NCI-H2029 treated with DMSO at 0.1 percent for 48 hours (cell line): ENCODE measurements at places on chromosomes 7 and 10.

- DNase-seq, result no peak
Observed at GRCh38 chr7:34108165-34108564, 202.8 kb downstream of the BMPER start.

GRCh38 chr10:116185199-116185867 is 87.7 kb downstream of the GFRA1 start:
- DNase-seq, result no peak

GRCh38 chr10:2985729-2986232 is 81.6 kb upstream of the PFKP start:
- DNase-seq, result peak; percentile 77

GRCh38 chr10:48465860-48466521 is 138.9 kb downstream of the ARHGAP22 start:
- DNase-seq, result no peak

GRCh38 chr10:52483587-52483986 is 169.5 kb downstream of the DKK1 start:
- no peak for DNase-seq

- DNase-seq, result no peak
Observed at GRCh38 chr7:115178835-115179234, 256.9 kb downstream of the MDFIC start.

- DNase-seq, result no peak
Observed at GRCh38 chr10:88212069-88212468, 348.6 kb downstream of the PTEN start.

- DNase-seq, result no peak
Observed at GRCh38 chr7:125173571-125173970, 243.9 kb upstream of the POT1 start.

GRCh38 chr7:52431082-52431815 is 604.2 kb upstream of the POM121L12 start:
- no peak for DNase-seq

DNA sequence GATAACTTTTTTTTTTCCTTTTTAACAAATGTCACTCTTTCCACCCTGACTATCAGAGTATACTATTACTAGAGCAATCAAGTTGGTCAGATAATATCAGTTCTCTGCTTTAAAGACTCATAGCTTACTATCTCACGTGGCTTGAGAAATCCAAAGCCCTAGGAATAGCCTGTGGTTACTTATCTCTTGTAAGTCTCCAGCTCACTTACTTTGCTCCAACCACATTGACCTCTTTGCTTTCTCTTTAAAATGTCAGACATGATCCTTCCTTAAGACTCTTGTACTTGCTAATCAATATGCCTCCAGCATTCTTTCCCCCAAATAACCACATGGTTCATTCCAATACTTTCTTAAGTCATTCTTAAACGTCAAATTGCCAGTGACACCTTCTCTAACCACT is 1292.2 kb downstream of the REEP3 start:
- DNase-seq, result no peak

GRCh38 chr7:71768450-71768849 is 636.5 kb downstream of the GALNT17 start:
- DNase-seq, result no peak

DNA sequence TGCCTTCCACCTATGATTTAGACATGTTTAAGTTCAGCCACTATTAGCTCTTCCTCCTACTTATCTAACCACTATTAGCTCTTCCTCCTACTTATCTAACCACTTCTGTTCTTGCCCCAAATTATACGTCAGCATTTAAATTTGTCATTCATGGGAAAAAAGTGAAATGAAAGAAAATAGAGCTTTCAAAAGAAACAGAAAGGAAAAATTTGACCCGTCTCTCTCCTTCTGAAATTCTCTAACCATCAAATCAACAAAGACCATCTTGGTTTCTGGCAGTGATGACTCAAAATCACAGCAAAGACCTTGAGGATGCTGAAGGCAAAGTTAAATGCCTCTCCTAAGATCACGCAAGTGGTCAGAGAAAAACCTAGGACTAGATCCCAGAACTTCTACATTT is 2.6 kb downstream of the LIPA start:
- no peak for DNase-seq

- no peak for DNase-seq
Observed at GRCh38 chr10:127998501-127999144, 91.7 kb downstream of the PTPRE start.

- peak; percentile 25 for DNase-seq
Observed at GRCh38 chr7:150931199-150931869, 46.8 kb downstream of the KCNH2 start.

- DNase-seq, result no peak
Observed at GRCh38 chr10:75097666-75098285, 13.7 kb upstream of the SAMD8 start.

DNA sequence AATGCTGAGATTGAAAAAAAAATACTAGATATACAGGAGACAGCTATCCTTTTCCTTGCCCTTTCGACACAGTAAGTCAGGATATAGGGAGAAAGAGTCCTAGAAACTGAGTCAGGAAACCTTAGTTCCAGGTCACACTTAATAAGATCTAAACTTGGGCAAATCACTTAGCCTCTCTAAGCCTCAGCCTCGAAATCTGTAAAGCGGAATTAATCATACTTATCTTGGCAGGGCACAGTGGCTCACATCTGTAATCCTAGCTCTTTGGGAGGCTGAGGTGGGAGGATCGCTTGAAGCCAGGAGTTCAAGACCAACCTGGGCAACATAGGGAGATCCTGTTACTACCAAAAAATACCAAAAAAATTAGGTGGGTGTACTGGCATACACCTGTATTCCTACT is 4.6 kb downstream of the GARIN1A start:
- no peak for DNase-seq

DNA sequence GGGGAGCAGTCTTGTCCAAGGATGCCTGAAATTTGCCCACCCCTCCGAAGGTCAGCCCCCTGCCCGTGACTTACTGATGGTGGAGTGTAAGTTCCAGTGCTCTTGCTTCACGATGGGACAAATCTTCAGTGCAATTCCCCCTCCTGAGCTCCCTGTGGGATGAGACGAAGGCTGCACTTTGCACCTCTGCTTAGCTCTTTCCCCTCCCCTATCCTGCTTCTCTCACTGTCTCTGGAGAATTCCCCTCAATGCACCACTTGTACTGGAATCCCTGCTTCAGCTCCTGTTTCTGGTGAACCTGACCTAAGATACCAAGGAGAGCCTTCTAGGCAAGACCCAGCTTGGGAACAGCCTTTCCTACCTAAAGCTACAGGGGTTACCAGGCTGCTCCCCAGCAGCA is 122.9 kb upstream of the ZMIZ1 start:
- DNase-seq, result no peak
